ENCODE measurements at places on chromosomes 5 and 9.

- no peak for DNase-seq
Measured at GRCh38 chr9:16553869-16554540, 316.5 kb downstream of the BNC2 start.

DNA sequence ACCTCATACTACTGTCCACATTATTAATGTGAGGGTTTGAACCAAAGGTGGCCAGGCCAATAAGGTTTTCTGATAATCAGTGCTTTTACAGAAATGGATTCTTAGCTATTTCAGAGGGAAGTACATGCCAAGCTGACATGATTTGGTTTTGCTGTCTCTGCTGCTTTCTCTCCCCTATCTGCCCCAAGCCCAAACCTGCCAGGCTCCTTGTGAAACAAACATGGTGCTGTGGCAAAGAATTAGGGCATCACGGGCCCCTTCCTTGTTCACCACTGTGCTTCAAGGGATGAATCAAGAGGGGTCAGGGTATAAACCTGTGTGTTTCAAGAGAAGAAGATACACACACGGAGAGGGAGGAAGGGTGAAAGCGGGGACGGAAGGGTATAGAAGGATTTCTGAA is 41.3 kb upstream of the SMU1 start:
- no peak for DNase-seq

DNA sequence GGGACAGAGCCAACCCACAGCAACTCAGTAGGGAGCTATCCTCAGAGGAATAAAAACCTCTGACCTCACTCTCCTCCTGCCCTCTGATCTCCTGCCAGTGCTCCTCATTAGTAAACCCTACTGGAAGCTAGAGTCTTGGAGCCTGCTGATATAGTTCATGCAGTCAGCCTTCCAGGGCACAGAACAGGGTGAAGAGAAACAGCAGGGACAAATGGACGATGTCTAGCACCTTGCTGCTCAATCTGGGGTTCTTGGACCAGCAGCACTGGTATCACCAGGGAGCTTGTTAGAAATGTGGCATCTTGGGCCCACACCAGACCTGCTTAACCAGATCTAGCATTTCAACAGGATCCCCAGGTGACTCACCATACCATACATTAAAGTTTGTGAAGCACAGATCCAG is 5.5 kb upstream of the GALNT12 start:
- DNase-seq = no peak

- no peak for DNase-seq
Measured at GRCh38 chr5:19018822-19019221, 969.2 kb downstream of the CDH18 start.

- DNase-seq = no peak
Measured at GRCh38 chr9:26748449-26749058, 144.0 kb downstream of the CAAP1 start.

GRCh38 chr9:21828853-21829410 is 26.5 kb downstream of the MTAP start:
- DNase-seq = no peak

- DNase-seq = peak; percentile 15
Measured at GRCh38 chr5:115168829-115169486, 750 bp downstream of the TRIM36 start.

- no peak for DNase-seq
Measured at GRCh38 chr5:143156572-143156971, 246.9 kb downstream of the NR3C1 start.

DNA sequence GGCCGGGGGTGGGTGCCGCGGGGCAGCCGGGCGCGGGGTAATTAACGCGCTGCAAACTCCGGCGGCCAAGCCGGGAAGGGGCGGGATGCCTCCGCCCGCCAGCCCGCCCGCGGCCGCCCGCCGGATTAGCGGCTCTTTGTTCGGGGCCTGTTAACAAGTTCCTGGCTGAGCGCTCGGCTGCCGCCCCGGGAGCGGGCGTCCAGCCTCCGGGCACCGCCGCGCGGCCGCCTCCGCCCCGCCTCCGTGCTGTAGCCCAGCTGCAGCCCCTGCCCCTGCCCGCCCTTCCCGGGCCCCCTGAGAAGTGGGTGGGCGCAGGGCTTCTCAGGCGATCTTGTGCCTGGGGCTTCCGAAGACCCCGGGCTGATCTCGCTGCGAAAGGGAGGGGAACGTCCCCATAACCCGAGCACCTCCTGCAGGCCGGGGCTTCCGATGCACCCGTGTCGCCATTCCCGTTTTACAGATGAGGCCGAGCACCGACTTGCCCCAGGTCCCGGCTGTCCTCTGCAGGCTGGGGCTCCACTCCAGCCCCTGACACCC is 7.5 kb downstream of the UNC5A start:
- DNase-seq = no peak

GRCh38 chr5:36447776-36448175 is 146.1 kb upstream of the RANBP3L start:
- DNase-seq = no peak

- no peak for DNase-seq
Measured at GRCh38 chr9:133375116-133375723, 640 bp downstream of the SURF4 start.

GRCh38 chr5:150000990-150001659 is 586 bp downstream of the HMGXB3 start:
- DNase-seq = no peak

GRCh38 chr5:180862645-180863044 is 1.6 kb upstream of the ZFP62 start:
- no peak for DNase-seq

- no peak for DNase-seq
Measured at GRCh38 chr9:35522187-35522586, 32.3 kb downstream of the RUSC2 start.

- DNase-seq = no peak
Measured at GRCh38 chr9:16138561-16139491, 586.0 kb downstream of the CCDC171 start.

DNA sequence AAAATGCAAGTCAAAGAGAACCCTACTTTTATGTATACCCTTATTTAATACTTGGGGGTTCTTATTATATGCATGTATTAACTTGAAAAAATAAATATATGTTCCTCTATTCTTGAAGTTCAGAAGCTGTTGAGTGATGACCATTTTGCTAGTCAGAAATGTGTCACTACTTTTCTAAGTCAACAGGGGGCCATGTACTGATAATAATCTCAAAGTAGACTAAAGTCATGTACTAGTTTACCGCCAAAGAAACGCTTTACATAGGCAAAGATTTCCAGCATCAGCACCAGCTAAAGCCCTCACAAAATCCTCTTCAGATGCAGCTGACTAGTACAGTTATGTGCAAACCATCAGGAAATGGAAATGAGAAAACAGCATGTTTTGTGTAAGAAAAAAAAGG is 5.7 kb upstream of the BHMT start:
- DNase-seq = no peak
